ENCODE measurements at places on chromosomes 7 and 10.

- no peak for DNase-seq
These were observed 50.5 kb downstream of the MYL10 start for GRCh38 chr7:101578552-101578951.

DNA sequence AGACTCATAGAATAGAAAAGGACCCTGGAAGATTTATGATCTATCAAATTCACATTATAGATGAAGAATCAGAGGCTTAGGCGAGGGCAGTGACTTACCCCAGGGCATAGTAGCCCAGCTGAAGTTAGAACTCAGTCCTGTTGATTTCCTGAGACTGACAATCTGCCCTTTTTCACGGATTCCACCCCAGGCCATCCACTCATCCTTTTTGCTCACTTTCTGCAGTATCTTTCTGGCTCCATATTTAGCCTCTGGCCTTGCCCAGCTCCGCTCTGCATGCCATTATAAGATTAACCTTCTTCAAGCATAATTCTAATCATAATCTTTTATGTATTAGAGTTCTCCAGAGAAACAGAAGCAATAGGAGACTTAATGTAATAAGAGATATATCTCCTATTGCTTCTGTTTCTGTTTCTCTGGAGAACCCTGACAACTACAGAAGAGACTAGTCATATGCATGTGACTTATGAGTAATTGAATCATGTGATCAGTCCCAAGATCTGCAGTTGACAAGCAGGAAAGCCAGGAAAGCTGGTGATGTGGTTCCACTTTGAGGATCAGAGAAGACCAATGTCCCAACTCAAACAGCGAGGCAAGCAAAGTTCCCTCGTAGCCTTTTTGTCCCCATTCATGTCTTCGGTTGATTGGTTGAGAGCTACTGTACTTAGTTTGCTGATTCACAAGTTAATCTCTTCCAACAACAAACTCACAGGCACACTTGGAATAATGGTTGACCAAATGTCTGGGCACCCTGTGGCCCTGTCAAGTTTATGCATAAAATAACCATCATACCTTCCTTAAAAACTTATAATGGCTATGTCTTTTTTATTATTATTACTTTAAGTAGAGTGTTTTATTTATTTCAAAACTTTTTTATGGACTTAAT is 412.1 kb downstream of the SUGCT start:
- no peak for DNase-seq

DNA sequence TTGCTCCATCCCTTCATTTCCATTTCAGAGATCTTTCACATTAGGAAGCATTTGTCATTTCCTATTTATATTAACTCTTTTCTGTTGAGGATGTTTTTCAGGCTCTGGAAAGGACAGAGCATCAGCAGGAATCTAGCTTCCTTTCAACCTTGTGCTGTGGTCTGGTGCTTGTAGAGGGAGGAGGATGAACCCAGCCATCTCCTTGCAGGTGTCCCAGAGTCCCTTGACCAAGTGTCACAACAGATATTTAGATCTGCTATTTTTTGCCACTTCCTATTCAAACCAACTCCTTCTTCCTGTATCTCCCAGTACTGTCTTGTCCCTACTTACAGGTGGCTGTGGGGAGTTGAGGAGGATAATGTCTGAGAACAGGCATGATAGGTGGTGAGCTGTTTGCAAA is 742.8 kb downstream of the GRID1 start:
- DNase-seq, result no peak

DNA sequence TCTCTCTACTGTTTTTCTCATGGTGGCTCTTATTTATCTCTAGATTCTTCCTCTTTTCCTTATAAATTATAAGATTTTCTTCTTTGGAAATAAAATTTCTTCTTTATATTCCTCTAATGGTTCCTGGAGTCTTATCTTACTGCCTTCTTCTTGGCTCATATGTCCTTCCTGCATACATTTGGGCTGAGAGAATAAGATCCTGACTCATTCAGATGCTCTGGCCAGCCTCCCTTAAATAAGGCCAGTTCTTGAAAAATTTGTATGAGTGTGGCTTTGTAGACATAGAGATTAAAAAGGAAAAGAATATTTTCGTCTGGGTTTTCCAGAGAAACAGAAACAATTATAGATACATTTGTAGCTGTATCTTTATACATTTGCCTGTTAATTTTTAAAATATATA is 411.3 kb downstream of the KIF20B start:
- DNase-seq, result no peak

DNA sequence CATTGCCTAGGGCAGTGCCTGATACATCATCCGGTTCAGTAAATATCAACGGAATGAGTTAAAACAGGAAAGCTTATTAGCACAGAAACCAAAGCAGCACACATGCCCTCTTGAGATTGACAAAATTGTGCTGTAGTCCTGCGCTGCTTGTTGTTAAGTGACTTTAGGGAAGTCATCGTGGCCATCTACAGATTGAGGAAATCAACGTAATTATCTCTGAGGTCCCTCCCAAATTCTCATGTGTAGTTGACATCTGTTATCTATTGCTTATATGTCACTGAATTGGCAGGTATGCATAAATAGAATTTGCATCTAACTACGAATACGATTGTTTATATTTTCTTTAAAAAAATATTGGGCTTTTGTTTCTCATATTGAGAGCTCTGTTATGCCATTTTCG is 3.5 kb upstream of the GNB2 start:
- no peak for DNase-seq

- no peak for DNase-seq
These were observed 8.4 kb downstream of the IFIT3 start for GRCh38 chr10:89336241-89336640.

GRCh38 chr10:112532189-112532588 is 85.2 kb downstream of the VTI1A start:
- peak; percentile 14 for DNase-seq

- DNase-seq, result peak; percentile 28
These were observed 77.2 kb downstream of the C7orf25 start for GRCh38 chr7:42834676-42835075.

DNA sequence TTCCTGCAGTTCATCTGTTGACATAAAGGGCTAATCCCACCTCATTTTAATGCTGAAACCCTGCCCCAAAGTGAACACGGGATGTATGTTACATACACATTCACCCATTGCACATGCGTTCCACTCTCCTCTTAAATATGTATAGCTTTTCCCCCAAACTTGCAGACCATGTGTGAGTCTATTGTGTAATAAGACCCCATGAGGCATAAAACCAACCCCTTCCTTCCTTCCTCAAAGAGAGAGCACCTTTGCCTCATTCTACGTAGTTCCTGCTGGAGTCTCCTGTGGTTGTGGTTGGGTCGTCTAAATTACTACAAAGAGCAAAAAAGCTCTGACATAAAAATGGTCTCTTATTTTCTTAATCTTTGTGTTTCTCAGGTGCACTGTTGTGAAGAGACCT is 345.7 kb upstream of the KLF6 start:
- no peak for DNase-seq

GRCh38 chr10:72785409-72785808 is 93.5 kb downstream of the MCU start:
- DNase-seq, result no peak

- DNase-seq, result no peak
These were observed 225.3 kb downstream of the KIF20B start for GRCh38 chr10:89926736-89927135.

GRCh38 chr7:25408876-25409275 is 180.6 kb upstream of the NPVF start:
- no peak for DNase-seq

- peak; percentile 71 for DNase-seq
These were observed 292.4 kb upstream of the KLF14 start for GRCh38 chr7:131026297-131027000.

- DNase-seq, result peak; percentile 60
These were observed 316.0 kb downstream of the CXCL12 start for GRCh38 chr10:44068716-44069482.

DNA sequence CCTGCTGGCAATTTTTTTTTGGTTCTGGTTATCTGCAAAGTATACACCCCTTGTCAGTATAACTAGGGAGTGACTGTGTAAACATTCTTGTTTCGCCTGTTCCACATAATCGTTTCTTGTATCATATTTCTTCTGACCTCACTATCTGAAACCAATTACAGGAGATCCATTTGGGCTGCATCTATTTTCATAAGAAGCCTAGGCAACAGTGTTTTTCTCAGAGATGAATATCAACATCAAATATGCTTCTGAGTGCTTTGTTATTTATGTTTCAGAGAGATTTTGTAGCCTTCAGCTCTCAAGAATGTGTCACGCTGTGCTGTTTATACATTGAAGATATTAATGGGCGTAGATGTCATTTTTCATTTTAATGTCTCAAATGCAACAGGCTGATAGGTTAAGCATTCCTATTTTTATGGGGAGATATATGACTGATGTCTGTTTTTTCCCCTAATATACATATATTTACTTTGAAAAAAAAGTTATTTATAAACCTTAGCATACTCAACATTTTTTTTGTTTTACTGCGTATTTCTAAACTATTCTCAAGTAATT is 115.5 kb downstream of the FOXP2 start:
- peak; percentile 71 for DNase-seq

DNA sequence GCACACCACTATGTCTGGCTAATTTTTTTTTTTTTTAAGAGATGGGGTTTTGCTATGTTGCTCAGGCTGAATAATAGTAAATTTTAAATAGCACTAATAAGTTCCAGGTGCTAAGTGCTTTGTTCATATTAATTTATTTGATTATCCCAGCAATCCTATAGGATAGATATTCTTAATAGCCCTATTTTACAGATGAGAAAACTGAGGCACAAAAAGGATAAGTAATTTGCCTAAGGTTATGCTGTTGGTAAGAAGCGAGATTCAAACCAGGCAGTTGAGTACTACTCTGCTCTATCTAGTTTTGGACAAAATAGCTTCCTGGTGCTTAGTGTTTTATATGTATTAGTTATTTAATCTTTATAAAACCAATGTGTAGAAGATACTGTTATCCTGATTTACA is 72.5 kb upstream of the STRIP2 start:
- DNase-seq, result no peak

DNA sequence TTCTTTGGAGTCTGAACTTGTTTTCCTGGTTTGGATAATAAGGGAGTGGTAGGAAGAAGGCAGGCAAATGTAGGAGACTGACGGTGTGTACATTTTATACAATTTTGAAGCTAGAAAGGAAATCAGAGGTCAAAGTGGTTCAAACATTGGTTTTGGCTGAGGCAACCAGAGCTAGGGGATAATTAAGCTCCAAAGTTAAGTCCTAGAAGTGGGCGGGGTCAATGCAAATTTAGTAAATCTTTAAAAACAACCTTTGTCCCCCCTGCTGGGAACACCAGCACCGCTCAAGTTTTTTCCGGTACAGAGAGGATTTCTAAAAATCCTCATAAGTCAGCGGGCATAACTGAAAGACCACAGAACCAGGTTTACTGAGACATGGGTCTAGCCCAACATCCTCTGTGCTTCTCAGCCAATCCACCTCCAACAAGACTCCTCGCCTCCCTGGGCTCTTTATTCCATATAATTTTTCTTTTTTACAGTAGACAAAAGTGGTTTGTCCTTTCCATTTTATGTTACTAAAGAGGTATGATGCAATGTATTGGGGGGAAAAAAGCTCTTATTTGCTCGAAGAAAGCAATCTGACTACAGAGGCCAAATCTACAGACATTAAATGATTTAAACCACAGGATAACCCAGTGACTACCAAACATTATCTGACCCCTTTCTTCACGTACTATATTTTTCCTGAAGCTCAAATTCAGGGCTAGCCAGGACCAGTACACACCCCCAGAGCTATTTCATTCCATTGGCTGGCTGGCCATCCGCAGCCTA is 1.6 kb downstream of the GLUD1 start:
- peak; percentile 31 for DNase-seq

DNA sequence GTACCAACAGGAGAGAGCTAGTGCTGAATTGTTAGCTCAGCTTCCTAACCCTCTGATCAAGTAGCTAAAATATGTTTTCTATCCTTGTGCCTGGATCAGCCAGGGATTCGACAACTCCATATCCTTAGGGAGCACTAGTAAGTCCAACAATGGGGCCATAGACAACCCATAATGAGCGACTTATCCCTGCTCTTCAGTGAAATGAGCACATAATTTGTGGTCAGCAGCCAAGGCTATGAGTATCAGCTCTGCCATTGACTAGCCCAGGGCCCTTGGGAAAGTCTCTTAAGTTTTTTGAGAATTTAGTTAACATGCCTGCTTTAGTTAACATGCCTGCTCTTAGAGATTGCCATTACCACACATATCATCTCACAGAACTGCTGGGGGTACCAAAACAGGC is 39.3 kb downstream of the COL1A2 start:
- peak; percentile 51 for DNase-seq

- no peak for DNase-seq
These were observed 303.8 kb downstream of the PRKG1 start for GRCh38 chr10:51377932-51378599.

- DNase-seq, result no peak
These were observed 15.7 kb downstream of the ADGRA1 start for GRCh38 chr10:133103311-133103910.

GRCh38 chr7:30559611-30560010 is 35.1 kb upstream of the GARS1 start:
- DNase-seq, result peak; percentile 15

DNA sequence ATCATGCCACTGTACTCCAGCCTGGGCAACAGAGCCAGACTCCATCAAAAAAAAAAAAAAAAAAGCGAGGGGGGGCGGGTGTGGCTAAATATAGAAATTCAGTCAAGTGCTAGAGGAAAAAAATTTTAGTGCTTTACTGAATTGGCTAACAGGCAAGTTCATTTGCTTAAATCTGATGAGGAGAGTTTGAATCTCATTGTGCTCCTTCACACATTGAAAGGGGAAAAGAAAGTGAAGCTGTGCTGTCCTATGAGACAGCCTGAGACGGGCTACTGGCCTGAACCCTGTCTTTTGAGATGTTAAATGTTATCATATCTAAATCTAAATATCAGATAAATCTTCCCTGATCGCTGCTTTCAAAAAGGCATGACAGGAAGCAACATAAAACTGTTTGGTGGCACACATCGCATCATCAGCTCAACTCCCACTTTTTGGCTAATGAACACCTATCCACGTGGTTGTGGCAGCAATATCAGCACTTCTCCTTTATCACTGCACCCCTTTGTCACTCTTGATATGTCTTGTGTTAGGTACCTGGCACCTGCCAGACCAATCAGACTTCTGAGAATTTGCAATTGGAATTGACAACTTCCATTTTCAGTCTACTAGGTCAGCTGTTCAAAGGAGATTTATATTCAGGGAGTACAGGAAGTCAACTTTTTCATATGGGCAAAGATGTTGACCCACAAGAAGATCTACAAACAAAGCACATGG is 14.0 kb upstream of the IFIT1B start:
- no peak for DNase-seq

GRCh38 chr7:81777697-81778096 is 7.8 kb upstream of the HGF start:
- DNase-seq, result no peak

GRCh38 chr10:72612203-72612826 is 13.6 kb downstream of the MICU1 start:
- no peak for DNase-seq

DNA sequence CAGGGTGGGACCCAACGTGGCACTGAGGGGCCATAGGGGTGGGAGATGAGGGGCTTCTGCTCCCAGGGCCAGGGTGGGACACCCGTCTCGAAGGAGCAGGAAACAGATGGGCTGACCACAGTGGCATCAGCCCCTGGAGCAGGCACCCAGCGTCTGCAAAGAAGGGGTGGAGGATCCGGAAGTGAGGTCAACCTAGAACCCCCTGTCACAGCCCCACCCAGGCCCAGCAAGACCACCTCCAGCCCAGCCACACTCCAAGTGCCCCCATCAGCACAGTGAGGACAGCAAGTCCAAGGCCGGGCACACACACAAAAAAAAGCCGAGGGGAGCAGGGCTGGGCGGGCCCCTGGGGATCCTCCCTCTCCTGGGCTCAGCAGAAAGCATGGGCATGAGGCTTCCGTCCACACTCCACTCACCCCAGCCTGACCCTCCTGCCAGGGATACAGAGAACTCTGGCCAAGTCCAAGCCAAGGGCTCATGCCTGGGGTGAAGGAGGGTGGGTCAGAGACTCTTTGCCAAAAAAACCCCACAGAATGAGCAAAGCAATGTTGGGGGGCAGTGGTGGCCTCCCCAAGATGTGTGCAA is 111.0 kb downstream of the FOXL3 start:
- DNase-seq, result no peak

Data from fibroblast of gingiva (primary cell).